ENCODE measurements at places on chromosomes 11 and 22. TPM values are rescaled to one million over a fixed set of nuclear protein-coding genes. Genes with fewer than 3 reads are reported as not detected.

GRCh38 chr11:66789097-66789890 lies 53.9 kb upstream of the RCE1 start:
- no peak for DNase-seq

GRCh38 chr11:68226421-68226820 lies 13.3 kb upstream of the KMT5B start:
- no peak for DNase-seq

DNA sequence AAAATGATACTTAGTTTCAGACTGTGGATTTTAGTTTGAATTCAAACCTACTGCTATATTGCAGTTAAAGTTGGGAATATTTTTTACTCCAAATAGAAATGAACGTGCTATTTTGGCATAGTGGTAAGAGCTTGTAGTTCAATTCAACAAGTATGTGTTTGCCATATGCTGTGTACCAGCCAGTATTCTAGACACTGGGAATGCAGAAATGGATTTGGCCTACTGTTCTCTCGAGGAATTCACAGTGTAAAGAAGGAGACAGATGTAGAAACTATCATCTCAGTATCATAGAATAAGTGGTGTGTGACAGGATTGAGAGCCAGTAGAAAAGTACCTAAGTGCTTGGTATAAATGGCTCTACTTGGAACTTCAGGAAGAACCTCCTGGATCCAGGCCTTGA lies 80.4 kb downstream of the ATXN10 start:
- DNase-seq: no peak

DNA sequence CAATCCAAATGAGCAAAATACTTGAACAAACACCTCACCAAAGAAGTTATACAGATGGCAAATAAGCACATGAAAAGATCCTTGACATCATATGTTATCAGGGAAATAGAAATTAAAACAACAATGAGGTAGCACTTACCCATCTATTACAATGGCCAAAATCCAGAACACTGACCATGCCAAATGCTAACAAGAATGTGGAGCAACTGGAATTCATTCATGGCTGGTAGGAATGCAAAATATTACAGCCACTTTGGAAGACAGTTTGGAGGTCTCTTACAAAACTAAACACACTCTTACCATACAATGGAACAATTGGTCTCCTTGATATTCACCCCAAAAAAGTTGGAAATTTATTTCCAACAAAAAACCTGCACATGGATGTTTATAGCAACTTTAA lies 19.1 kb upstream of the FAM181B start:
- no peak for DNase-seq

- no peak for DNase-seq
Observed at GRCh38 chr11:9802291-9802861, 138.5 kb downstream of the SWAP70 start.

KLHL35 gene
- 1.8 TPM for total RNA-seq

IL17REL gene
- total RNA-seq: not detected
